ENCODE measurements at places on chromosomes 7 and 10.

- no peak for DNase-seq
Measured at GRCh38 chr10:10209167-10209566, 808.5 kb upstream of the CELF2 start.

GRCh38 chr10:26832960-26833359, 27.8 kb downstream of the ABI1 start:
- DNase-seq, result no peak

DNA sequence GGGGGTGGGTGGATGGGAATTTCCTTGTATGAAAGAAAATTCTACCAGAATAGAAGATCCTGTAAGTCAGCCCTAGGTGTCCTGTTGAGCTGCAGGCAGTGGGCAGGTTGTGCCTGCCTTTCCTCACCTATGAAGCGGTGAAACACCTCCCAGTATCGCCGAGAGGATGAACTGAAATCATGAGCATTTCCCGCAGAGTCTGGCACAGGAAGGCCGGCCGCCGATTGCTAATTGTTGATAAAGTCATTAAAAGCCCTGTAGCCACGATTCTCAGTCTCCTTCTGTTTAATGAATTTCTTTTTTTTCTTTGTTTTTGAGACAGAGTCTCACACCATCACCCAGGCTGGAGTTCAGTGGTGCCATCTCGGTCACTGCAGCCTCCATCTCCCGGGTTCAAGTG, 142.1 kb downstream of the CAMK1D start:
- no peak for DNase-seq

GRCh38 chr10:122565766-122566206, 5.2 kb downstream of the DMBT1 start:
- peak; percentile 26 for DNase-seq

- DNase-seq, result no peak
Measured at GRCh38 chr7:138173548-138173947, 97.3 kb downstream of the AKR1D1 start.

DNA sequence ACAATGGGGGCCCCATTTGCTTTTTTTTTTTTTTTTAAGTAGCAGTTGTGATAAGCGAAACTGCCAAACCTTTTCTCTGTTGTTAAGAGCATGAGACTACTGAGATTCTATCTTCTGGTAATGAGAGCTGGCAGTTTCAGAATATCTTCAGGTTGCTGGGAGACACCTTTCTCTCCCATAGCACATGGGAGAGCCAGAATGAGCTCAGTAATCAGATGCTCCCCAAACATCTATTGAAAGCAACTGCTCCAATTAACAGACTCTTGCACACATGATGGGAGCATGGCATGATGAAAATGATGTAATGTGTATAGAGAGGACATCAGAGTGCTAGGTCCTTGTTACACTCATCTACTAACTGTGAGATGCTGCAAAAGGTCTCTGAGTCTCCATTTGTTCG, 18.8 kb downstream of the MYO3A start:
- no peak for DNase-seq

- DNase-seq, result no peak
Measured at GRCh38 chr7:8408871-8409270, 24.5 kb upstream of the NXPH1 start.

- peak; percentile 15 for DNase-seq
Measured at GRCh38 chr10:57964351-57964750, 303.3 kb downstream of the IPMK start.

- DNase-seq, result no peak
Measured at GRCh38 chr7:120475994-120476393, 203.0 kb downstream of the KCND2 start.

Measured in hematopoietic multipotent progenitor cell treated with erythropoietin and hydrocortisone succinate and interleukin-3 and kit ligand, for 15 days (in vitro differentiated cells).